RWPE2 (cell line): ENCODE measurements at places on chromosomes 5 and 9.

DNA sequence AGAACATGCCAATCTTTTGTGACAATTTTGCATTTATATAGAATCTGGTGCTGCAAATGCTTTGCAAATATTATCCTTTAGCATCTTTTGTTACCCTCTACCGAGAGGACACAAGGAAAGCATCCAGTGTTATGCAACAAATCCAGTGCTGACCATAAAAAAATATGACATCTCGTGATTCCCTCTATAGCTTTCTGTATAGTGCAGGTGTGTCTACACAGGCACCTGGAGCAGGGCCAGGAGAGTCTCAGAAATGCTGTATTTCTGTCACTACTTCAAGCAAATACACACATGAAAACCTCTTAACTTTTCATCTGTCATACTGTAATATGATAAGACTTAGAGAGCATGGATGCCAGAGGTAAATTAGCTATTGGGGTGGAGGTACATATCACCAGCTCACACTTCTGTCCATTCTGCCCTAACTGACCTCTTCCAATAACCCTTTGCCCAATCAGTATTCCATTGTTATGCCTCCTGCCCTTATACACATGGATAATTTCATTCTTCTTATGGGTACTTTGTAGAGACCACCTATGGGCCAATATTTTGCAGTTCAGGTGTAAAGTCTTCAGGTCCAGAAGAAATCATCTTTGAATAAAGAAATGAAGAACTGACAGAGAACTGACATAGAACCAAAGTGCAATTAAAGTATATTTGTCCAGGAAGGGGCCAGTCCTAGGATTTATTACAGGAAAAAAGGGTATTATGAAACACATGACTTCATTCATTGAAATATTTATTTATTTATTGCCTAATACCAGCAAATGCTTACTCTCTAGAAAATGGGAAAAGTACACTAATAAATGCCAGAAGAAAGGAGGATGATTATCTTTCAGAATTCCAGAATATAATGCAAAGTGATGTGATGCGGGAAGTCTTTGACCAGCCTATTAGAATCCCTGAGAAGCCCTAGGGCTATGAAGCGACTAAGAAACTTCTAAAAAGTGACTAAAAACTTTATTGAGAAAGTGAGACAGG, 106.5 kb downstream of the EPB41L4A start:
- no peak for DNase-seq

DNA sequence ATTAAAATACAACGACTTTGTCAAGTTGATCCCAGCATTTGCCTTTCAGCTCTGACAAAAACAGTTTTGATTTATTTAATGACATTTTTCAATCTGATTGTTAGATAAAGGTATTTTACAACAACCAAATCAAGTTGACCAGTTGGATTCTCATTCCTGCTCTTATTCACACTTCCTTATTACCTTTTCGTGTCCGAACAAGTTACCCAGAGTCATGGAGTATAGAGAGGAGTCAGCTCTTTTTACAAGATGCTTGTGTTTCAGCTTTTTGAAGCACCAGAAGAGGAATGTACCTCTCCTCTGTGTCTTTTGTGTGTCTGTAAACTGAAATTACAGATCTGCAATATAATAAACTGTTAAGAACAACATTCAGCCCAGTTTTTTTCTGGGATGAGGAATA, 151.3 kb upstream of the TMEM161B start:
- DNase-seq, result no peak

DNA sequence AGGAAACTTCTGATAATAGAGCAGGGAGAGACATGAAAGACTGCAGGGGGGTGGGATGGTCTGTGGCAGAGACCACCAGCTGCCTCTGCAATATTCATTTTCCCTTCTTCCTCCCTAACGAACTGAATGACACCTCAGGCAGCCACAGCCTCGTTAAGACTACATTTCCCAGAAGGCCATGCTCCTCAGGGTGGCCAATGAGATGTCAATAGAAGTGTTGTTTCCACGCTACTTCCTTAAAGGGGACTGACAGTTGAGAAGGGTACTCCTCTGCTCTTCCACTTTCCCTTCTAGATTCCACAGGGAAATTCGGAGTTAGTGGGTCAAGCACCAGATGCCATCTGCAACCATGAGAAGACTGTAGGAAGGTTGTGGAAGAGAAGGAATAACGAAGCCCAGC, 52.0 kb upstream of the DAPK1 start:
- no peak for DNase-seq

- DNase-seq, result peak; percentile 45
Measured at GRCh38 chr9:126614088-126614454, 343 bp downstream of the LMX1B start.

DNA sequence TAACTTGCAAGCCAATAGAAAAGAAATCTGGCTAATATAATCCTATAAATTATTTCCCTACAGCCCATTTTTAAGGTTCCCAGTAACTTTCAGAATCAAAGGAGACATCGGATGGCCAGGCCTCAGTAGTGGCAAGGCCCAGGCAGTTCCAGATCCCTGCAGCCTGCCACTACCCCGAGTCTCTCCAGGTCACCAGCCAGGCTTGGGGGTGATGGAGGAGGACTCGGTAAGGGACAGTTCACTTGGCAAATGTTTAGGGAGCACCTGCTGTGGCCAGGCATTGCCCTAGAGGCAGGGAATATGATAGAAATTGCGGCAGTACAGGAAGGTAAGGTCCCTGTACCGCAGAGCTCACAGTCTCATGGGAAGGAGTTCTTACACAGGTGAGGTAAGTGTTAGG, 15.2 kb upstream of the LTC4S start:
- DNase-seq, result peak; percentile 45

- no peak for DNase-seq
Measured at GRCh38 chr5:27140831-27141230, 102.4 kb upstream of the CDH9 start.
